ENCODE measurements at places on chromosomes 5 and 9.

GRCh38 chr9:20987521-20987920 lies 43.9 kb downstream of the HACD4 start:
- no peak for DNase-seq

DNA sequence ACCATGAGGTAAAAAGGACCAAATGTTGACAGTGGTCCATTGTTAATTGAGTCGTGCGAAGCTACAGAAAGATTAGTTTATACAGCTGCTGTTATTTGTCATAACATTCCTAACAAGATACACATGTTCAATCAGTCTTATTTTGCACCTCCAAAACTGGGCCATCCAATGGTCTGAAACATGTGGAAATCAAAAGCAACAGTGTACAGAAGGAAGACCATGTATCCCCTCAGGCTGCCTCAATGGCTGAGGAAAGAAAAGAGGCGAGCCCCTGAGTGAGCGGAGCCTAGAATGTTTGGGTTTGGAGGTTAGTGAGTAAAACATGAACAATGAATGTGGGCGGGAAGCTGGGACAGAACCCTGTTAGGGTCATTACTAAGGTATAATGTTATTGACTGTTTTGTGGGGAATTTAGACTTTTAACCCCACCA lies 35.6 kb downstream of the NFIB start:
- DNase-seq = no peak

- DNase-seq = no peak
These were observed 254.5 kb downstream of the RASEF start for GRCh38 chr9:82808478-82808877.

DNA sequence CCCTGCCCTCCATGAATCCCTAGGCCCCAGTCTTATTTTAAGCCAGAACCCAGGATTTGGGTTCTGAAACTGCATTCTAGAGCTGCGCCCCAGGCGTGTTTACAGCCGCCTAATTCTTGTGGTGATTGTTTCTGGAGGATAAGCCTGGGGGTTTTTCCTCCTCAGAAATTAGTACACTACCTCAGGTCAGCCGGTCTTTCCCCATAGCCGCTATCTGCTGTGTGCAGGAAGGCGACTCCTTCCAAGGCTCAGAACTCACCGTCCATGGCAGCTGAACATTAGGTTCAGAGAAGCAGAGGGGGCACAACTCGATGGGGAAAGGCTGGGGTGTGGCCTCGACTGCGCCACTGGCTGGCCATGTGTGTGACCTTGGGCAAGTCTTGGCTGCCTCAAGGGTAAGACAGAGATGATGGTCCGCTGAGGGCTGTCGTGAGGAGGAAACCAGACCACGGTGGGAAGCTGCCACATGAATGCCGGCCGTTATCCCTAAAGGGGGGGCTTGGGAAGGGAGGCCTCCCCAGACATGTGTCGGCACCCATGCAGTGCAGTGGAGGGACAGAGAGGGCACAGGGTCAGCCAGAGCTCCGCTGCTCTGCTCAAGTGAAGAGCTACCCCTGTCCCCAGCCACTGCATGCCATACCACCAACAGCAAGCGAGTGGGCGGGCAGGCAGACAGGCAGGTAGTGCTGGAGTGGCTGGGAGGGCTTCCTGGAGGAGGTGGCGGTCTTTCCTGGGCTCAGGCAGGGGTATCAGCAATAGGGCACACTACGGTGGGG lies 28.9 kb downstream of the SHB start:
- no peak for DNase-seq

DNA sequence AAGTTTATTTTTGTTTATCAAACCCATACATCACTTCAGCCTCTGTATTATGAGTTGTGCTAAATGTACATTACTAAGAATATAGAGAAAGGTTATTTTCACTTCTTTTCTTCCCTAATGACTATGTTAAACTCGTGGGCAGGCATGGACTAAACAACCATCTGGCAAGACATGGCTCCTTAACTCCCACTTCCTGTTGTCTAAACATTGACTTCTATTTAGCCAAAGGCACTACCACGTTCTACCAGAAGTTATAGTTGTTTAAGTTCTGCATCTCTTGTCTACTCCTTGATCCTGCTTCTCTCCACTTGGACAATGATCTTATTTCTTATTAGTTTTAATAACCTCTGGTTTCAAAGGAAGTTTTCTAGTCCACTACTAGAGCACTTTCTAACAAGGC lies 136.1 kb downstream of the MACIR start:
- DNase-seq = no peak

DNA sequence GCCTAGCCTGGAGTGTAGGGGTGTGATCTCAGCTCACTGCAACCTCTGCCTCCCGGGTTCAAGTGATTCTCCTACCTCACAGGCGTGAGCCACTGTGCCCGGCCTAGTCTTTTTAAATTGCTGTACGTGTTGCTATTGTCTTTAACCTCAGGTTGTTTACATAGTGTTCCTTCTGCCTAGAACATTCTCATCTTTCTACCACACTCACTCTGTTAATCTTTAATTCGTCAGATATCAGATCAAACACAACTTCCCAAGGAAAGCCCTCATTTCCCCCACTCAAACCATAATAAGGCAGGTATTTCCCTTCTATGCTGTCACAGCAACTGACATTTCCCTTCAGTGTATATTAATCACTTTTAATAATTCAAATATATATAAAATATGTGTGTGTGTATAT lies 1310.0 kb upstream of the C9orf72 start:
- no peak for DNase-seq

GRCh38 chr5:122173474-122174415 lies 44.4 kb downstream of the ZNF474 start:
- DNase-seq = no peak

DNA sequence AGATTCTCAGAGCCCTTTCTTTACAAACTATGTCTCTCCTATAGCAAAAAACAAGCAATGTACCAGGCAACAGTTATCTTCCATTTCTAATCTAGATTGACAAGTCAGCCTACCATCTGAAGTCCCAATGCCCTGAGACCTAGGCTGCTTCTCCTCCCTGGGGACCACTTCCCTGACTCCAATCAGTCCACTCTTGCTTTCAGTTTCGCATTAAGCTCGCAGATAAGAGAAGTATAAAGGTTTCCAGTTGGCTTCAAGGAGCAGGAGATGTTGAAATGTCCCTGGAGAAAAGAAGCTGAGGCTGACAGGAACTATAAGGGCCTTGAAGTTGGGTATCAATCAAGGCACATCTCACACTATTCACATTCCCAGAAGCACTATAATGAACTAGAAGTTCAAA lies 32.3 kb downstream of the ERP44 start:
- DNase-seq = no peak

DNA sequence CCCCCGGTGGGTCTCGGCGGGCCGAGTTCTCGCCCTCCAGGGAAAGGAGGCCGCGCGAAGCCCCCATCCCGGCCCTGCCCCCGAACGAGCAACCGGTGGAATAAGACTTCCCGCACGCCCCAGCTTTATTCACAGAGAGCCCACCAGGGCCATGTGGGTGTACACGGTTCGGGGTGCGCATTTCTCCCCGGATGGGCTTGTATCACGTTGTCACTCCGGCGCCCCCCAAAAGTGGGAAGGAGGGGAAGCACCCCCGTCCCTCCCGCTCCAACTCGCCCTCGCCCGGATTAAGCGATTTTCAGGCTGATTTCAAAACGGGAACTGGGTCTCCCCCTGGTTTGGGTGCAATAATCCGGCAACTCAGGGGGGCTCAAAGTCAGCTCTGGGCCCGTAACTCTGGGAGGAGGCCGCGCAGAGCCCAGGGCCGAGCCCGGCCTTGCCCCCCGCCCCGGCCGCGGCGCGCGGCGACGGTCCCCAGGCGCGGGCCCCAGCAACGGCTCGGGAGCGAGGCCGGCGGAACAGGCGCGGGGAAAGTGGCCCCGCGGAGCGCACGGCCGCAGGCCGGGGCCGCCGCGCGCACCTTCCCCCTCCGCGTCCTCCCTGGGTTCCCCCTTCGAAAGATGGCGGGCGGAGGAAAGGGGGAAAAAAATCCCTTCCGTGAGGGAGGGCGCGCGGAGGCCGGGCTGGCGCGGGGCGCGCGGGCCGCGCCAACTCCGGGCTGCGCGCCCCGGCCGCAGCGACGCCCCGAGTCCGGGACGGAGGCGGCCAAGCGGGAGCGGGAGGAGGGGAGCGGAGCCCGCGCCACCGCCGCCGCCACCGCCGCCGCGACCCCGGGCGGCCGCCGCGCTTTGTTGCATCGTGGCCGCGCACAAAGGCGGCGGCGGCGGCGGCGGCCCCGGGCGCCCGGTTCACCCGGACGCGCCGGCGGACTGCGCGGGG lies 644 bp downstream of the BRD3 start:
- no peak for DNase-seq

GRCh38 chr5:137845472-137845871 lies 22.2 kb upstream of the MYOT start:
- no peak for DNase-seq

- no peak for DNase-seq
These were observed 18.0 kb downstream of the TLR4 start for GRCh38 chr9:117722108-117722761.

DNA sequence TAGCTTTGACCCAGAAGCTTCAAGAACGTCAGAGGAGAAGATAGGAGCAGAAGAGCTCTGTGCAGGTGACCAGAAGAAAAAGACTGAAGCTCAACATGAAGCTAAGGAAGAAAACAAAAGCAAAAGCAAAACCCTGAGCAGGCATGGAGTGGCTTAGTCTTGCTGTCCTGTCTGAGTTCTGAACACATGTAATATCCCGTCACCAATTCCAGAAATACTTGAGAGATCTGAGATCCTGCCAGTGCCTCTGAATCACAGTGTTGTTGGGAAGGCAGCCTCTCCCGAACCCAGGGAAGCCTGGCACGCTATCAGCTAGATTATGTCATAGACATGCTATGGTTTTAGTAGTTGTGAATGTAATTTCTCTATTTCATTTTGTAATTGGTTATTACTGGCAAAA lies 235.7 kb downstream of the ICE1 start:
- DNase-seq = no peak

All from stimulated activated CD4-positive, alpha-beta T cell treated with anti-CD3 and anti-CD28 coated beads, TNF-alpha, amount 100 ng/mL, for 4 hours (primary cell).